Right renal pelvis (tissue), 4 donors: ENCODE measurements at places on chromosomes 2 and 18. TPM values are rescaled to one million over a fixed set of nuclear protein-coding genes. Genes with fewer than 3 reads are reported as not detected.

GRCh38 chr2:84486441-84487115, 27.5 kb upstream of the SUCLG1 start:
- peak; percentile 64 for DNase-seq

DNA sequence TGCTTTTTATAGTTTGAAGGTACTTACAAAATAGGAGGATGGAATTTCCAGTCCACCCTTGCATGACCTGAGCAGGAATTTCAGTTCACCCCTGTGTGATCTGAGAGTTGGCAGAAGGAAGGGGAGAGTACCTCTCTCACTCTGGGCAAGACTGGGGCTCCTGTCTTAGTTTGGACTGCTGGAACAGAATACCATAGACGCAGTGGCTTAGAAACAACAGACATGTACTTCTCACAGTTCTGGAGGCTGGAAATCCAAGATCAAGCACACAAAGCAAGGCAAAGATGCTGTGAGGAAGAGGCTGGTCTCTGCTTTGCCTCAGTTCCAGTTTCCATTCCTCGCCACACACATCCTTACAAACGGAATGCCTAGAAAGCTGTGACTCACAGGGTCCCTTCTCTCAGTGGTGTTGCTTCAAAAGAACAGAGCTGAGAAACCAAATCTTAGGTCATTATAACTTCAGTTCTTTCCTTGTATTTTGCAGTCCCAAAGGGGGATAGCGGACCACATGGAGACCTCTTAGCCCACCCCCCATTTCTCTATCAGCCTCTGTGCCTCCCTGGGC, 108.8 kb upstream of the HAAO start:
- DNase-seq = no peak

DNA sequence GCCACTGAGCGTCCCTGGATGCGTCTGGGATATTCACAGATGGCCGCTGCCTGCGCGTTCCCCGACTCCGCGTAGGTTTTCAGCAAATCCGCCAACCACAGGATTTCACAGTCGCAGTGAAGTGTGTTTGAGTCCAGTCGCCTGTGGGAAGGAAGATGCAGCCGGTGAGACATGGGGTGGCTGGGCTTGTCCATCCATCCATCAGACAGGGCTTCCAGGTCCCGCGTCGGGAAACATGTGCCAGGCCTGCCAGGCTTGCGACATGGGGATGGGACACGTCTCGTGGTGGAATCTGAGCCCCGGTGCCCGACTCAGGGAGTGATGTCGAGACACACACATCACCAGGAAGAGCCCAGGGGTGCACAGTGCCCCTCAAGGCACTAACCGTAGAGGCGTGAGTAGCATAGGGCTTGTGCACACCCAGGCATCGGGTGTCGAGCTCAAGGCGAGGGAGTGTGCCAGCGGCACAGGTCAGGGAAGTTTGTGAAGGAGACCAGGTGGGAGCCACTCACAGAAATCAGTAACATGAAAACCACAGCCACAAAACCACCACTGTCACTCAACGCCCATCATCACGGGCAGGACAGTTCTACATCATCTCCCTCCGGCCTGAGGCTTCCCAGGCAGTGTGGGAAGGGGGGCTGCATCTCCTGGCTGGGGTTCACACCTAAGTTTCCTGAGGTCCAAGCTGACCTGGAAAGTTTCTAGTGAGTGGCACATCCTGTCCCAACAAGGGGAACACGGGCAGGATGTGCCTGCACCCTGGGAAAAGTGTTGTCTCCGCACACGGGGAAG, 63.9 kb downstream of the PXDN start:
- no peak for DNase-seq

Gene NGEF
- 2.8 TPM for polyA plus RNA-seq

Gene RAB27B
- polyA plus RNA-seq = 5.3 TPM
